ENCODE measurements at places on chromosomes 16 and 17. TPM values are rescaled to one million over a fixed set of nuclear protein-coding genes. Genes with fewer than 3 reads are reported as not detected.

DNA sequence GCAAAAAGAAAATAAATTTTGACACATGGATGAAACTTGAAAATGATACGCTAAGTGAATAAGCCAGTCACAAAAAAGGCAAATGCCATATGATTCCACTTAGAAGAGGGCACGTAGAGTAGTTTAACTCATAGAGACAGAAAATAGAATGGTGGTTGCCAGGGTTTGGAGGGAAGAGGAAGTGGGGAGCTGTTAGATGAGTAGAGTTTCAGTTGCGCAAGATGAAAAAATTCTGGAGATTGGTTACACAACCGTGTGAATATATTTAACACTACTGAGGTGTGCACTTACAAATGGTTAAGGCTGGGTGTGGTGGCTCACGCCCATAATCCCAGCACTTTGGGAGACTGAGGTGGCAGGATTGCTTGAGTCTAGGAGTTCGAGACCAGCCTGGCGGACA, 93.4 kb upstream of the TMEM132E start:
- no peak for DNase-seq

ZNF830 gene
- 20.8 TPM for total RNA-seq

TELO2 gene
- total RNA-seq: 19.7 TPM

MYH1 gene
- not detected for total RNA-seq

DNA sequence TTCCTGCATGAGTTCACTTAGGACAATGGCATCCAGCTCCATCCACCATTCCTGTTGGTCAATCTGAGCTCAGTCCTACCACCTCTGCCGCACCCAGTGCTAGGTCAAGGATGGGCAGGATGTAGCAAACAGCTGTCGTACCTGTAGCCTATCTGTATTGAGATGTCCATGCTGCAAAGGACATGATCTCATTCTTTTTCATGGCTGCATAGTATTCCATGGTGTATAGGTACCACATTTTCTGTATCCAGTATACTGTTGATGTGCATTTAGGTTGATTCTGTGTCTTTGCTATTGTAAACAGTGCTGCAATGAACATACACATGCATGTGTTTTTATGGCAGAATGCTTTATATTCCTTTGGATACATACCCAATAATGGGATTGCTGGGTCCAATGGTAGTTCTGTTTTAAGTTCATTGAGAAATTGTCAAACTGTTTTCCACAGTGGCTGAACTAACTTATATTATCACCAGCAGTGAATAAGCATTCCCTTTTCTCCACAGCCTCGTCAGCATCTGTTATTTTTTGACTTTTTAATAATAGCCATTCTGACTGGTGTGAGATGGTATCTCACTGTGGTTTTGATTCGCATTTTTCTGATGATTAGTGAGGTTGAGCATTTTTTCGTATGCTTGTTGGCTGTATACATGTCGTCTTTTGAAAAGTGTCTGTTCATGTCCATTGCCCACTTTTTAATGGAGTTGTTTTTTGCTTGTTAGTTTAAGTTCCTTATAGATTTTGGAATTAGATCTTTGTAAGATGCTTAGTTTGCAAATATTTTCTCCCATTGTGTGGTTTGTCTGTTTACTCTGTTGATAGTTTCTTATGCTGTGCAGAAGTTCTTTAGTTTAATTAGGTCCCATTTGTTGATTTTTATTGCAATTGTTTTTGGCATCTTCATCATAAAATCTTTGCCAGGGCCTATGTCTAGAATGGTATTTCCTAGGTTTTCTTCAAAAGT, 7.2 kb upstream of the MRTFB start:
- DNase-seq: no peak

DNA sequence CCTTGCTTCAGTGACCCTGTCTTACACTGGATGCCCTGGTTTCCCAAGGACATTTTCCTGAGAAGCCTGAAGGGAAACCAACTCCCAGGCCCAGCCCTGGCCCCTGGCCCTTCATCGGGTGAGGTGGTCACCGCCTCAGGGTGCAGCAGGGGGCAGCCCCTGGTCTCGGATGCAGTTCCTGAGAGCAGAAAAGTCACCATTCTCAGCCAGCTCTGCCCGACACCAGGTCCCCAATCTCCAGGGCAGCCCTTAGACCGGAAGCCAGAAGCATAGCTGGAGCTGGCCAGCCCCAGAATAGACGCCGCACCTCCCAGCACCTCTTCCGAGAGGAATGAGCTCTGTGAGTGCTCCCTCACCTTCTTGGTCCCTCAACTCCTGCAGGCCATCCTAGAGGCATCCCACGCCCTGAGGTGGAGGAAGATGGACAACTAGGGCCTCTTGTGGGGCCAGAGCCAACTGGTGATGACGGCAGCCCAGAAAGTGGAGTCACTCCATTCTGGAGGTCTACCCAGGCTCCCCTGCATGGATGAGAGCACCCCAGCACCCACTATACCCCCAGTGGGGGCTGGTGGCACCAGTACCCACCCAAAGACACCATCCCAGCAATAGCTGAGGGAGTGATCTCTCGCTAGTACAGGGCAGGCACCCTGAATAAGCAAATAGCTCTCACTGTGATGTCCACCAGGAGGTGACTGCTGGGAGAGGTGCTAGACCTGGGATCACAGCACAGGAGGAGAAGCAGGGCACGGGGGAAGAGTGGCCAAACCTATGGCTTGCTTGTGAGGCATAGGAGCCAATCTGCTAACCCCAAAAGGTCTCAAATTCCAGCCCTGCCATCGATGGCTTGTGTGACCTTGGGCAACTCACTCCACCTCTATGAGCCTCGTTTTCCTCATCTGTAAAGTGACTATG, 56.2 kb downstream of the TK2 start:
- no peak for DNase-seq

- DNase-seq: no peak
Observed at GRCh38 chr16:85853547-85854545, 45.1 kb upstream of the IRF8 start.

DNA sequence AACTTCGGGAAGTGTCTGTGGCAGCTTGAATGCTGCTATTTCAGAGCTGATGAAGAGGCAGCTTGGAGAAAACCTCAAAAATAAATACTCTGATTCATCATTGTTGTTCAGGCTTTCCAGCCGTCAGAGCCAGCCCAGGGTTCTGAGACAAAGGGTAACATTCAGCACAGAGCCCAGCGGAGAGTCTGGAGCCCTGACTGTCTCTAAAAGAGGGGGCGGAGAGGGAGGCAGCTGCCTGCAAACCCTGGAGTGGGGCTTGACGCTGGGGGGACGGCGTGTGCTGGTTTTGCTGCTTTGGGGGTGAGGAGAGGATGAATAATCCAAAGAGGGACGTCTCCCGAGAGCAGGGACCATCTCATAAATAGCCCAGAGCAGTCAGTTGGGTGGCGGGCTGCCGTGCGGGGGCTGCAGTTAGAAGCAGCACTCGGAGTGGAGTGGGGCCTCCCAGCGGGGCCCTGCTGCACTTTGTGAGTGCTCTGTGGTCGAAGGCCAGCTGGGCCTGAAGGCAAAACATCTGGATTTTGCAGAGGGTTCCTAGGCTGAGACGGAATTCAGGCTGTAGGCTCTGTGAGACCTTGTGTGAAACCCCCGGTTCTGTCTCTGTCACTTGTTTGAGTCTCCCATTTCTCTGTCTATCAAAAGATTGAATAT, 237.8 kb downstream of the PRKCA start:
- peak; percentile 94 for DNase-seq

PRRT2 gene
- total RNA-seq: not detected

ACBD4 gene
- 1.6 TPM for total RNA-seq

DNA sequence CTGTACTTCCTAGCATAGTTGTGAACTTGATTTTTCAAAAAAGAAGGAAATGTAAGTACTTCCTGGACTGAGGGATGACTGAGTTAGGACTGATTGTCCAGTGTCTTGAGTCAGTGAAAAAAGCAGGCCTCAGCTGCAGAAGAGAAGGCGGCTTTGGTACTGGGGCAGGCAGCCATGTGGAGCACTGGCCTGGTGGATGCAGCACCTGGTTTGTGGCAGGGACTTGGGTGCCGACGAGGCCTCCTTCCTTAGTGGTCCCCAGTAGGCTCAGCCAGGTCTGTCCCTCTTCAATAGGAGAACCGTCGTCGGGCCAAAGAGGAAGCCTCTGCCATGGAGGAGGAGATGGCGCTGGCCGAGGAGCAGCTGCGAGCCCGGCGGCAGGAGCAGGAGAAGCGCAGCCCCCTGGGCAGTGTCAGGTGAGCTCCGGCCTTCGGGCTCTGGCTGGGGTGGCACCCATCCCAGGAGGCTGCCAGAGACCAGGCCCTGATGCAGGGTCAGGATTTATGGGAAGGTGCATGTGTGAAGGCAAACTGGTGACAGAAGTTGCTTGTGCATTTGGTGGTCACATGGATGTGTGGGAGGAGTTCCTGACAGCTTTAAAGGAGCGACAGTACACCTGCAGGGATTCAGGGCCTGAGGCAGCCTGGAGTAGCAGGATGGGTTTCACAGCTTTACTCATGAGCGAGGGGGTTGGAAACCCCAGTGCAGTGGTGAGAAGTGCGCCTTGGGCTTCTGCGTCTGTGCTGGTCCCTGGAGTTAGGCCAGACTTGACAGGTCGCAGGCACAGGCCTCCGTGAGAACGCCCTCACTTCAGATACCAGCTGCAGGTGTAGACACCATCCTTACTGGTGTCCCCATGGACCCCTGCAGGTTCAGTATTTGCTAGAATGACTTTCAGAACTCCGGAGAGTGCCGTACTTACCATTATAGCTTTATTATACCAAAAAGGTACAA, 17.3 kb downstream of the DHX38 start:
- DNase-seq: no peak

DNA sequence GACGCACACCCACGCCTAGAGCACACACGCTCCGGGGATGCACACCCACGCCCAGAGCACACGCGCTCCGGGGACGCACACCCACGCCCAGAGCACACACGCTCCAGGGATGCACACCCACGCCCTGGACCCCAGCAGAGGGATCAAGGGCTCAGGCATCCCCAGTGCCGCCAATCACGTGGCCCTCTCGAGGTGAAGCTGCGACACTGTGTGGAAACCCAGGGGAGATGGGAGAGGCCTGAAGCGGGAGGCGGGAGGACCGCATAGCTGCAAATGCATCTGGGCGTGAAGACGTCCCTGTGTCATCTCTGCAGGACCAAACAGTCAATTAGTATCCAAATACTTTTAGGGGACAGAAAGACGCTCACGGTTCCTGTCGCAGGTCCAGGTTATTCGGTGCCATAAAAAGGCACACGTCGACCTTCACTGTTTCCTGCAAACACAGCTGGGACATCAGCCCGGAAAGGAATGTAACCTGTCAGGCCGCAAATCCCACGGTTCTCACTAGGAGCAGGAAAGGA, 56.4 kb downstream of the TBC1D16 start:
- peak; percentile 43 for DNase-seq

DNA sequence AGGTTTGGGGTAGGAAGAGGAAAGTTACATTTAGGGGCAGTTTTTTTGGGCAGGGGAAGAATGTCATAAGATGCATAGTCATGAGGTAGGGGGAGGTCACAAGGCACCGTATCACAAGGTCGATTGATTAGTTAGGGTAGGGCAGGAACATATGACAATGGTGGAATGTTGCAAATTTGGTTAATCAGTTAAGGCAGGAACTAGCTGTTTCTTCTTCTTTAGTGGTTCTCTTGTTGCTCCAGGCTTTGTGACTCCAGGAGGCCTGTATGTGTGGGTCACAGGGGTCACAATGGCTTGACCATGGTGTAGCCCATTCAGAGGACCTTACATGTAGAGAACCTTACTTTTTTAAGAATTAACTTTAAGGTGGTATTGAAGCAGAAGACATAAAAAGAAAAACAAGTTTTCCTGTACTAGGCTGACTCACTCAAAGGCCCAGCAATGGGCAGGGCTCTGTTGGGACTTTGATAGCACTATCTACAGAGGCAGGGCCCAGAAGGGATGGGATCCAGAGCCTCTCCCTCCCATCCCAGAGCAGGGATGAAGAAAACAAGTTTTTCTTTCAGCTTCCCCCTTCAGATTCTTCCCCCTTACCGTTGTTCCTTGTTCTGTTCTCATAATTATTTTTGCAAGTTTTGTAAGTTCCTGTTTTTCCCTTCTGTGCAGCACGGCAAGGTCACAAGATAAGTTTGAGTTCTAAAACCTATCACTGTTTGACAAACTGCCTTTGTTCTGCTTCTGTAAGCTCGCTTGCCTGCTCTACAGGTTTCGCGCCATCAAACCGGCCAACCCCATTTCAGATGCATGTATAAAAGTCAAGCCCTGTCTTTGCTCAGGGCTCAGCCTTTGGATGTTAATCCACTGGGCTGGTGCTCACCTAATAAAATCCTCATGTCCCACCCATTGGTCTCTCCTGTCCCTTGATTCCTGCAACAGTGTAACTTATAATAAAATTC, 45.8 kb upstream of the ATF7IP2 start:
- no peak for DNase-seq

DNA sequence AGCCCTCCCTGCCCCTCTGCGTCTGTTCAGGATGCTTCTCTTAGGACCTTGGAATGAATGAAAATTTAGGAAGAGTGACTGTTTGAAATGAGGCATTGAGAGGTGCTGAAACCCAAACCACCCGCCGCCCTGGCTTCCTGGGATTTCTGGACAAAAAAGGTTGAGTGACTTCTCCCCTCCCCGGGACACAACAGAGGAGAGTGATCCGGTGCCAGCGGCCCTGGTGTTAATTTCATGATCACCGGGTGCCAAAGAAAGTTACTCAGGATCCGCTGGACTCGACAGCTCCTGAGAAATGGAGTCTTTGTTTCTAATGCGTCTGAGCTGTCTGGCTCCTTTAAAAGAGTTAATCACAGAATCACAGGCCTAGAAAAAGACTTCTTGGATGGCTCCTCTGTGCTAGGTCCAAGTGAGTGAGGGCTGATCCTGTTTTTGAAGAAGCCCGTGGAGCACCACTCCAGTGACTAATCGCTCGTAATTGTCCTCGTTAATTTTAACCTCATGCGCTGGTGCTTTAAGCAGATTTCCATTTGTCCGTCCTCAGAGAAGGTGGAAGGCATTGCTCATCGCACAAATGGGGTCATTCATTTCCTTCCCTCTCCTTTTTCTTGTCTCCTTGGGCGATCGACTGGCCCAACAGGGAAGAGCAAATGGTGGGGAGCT, 144.4 kb upstream of the ZFHX3 start:
- no peak for DNase-seq

EFNB3 gene
- not detected for total RNA-seq

DNA sequence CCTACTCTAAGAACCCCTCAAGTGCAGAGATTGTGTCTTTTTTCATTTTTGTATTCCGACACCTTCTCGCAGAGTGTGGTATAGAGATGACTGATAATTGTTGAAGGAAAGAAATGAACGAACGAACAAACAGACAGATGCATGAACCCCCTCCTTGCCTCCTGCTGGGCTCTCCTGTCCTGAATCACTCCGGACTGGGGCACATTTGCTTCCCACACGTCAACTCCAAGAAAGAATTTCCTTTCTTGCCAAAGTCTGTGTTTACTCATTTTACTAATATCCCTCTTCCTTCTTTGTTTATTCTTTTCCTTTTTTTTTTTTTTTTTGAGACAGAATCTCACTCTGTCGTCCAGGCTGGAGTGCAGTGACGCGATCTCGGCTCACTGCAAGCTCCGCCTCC, 37.5 kb upstream of the BHLHA9 start:
- no peak for DNase-seq

DHRS11 gene
- total RNA-seq: 8.0 TPM

GRCh38 chr16:715477-716199, 720 bp downstream of the METRN start:
- peak; percentile 59 for DNase-seq

DECR2 gene
- 5.8 TPM for total RNA-seq

All from SJSA1 (cell line).